ENCODE measurements at places on chromosomes 6 and 20. TPM values are rescaled to one million over a fixed set of nuclear protein-coding genes. Genes with fewer than 3 reads are reported as not detected.

GRCh38 chr6:144548536-144548935 lies 263.4 kb downstream of the UTRN start:
- no peak for DNase-seq

GRCh38 chr20:57066126-57066900 lies 200.1 kb downstream of the BMP7 start:
- DNase-seq: no peak

SIGLEC1 gene
- total RNA-seq: not detected

BMP7 gene
- total RNA-seq: not detected

DNA sequence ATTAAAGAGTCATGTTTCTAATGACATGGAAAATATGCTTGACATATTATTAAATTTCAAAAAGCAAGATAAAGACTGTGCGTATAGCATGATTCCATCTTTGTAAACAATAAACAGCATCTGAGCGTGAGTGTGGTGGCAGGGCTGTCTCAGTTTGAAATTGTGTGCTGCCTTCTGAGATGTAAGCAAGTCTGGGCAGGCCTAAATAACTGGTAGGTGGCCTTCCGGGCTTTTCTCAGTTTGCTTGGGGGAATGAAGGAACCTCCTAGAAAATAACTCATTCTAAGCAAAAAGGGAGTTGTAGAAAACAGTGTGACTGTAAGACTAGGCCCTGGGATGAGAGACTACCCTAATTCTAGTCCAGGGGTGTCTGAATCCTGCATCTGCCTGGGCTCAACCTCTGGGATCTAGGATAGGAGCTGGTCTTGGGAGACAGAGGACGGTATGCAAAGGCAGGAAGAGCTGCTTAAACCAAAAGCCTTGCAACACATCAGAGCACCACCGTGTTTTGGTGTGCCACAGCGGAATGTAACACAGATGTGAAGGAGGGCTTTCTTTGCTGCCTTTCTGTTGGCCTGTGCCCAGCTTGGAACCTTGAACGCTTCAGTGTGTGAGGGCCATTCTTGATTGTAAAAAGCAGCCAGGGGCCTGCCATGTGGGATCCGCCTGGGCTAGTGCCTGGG lies 63.5 kb upstream of the L3MBTL3 start:
- DNase-seq: no peak

DNA sequence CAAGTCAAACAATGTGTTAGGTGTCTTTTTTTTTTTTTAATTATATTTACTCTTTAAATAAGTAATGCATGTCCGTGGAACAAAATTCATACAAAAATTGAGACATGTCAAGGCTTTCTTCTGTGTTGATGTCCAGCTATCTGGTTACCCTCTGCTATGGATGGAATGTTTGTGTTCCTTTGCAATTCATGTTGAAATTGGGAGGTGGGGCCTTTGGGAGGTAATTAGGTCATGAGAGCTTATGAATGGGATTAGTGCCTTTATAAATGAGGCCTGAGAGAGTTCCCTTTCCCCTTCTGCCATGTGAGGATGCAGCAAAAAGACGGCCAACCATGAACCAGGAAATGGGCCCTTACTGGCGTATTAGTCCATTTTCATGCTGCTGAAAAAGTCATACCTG lies 83.1 kb upstream of the KCNG1 start:
- no peak for DNase-seq

Data from HT-29 (cell line).